H7 (cell line): ENCODE measurements at places on chromosomes 5 and 9. TPM values are rescaled to one million over a fixed set of nuclear protein-coding genes. Genes with fewer than 3 reads are reported as not detected.

Gene ZCCHC7
- total RNA-seq = 20.5 and 28.6 TPM in 2 replicates

Gene OR1Q1
- total RNA-seq = not detected in 2 replicates

DNA sequence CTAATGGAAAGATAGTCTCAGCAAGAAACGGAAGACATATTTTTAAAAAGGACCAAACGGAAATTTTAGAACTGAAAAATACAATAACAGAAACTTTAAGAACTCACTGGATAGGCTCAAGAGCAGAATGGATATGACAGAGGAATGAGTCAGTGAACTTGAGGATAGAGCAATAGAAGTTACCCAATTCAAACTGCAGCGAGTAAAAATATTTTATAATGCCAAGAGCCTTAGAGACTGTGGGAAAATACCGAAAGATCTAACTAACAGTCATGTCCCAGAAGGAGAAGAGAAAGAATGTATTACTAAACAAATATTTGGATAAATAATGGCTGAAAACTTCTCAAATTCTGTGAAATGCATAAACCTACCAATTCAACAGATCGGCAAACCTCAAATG is 40.8 kb downstream of the ADAMTS2 start:
- DNase-seq = no peak

DNA sequence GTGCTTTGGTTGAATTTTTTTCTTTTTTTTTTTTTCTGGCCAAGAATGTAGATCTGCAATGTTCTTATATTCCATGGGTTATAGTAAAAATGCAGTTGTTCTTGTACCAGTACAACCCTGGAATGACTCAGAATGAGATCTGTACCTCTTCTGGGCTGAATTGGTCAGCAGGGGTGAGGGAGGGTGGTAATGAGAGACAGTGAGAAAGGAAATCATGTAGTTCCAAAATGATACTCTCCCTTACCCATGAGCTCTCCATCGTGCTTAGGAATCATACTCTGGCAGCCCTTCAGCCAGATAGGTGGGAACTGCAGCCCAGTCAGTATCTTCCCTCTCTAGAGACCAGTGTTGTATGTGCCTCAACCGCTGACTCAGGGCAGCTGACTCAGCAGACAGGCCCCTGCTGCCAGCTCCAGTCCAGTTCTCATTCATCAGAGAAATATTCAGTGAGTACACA is 2.1 kb upstream of the GLIS3 start:
- DNase-seq = no peak

DNA sequence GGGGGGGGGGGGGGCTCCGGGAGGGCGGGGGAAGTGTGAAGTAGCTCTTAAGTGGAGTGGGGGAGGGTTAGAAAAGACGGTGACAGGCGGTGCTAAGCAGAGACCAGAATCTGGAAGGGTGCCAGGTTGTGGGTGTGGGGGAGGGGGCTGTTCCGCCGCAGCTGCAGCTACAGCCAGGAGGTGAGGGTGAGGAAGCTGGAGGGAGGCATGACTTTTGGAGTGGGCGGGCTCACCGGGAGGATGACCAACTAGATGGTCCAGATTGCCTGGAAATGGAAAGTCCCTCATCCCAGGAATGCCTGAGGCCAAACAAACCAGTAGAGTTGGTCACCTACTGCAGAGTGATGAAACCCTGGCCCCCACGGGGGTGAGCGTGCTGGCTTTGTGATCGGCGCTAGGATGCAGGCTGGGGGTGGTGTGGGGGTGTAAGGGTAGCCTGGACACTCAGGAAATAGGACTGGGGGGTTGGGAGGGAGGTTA is 158.1 kb upstream of the SHB start:
- peak; percentile 84 for DNase-seq
